NCI-H1694 treated with DMSO at 0.1 percent for 48 hours (cell line): ENCODE measurements at places on chromosomes 13 and 19.

- no peak for DNase-seq
These were observed 174.6 kb downstream of the COL4A1 start for GRCh38 chr13:110132225-110132982.

DNA sequence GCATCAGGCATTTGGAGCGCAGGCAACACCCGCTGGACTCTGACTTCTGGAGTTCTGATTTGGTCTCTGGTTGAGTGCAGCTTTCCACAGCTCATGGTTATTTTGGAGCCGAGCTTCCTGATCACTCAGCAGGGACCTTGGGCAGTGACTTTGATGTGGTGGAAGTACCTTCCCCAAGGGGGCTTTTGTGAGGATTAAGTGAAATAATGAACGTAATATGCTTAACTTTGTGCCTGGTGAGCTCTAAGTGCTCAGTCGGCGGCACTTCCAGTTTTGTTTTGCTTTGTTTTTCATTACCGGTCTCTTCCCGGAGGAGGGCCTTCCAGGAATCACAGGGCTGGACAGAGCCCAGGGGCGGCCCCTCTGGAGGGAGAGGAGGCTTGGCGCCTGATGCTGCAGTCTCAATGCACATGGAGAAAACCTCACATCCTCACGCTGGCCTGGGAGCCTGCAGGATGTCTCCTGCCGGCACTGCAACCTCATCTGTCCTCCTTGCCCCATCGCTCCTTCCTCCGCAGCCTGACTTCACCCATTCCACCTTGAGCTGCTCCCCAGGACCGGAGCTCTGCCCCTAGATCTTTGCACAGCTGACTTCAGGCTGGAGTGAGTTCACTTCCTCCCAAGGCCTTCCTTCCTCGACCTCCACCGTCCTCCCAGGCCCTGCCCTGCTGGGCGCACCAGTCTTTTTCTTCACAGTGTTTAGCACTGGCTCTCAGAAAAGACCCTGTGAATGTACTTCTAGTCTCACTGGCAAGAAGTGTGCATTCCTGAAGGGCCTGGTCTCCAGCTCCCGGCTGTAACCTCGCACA is 1.5 kb downstream of the PLEKHF1 start:
- no peak for DNase-seq

DNA sequence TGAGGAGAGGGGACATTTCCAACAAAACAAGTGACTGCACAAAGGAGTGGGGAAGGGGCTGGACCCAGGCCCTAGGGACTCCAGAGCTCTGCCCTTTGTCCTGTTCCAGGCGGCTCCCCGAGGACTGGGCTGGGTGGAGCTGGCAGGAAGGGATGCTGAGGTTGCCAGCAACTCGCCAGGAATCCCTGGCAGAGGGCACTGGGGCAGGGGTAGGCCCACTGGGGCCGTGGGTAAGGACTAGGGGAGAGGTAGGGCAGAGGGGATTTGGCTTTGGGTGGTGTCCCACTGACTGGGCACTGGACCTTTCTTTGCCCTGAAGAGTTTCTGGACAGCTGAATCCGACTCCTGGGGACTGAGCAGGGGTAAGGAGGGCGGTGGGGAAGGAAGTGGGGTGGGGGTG is 7.9 kb downstream of the LIPE start:
- no peak for DNase-seq

DNA sequence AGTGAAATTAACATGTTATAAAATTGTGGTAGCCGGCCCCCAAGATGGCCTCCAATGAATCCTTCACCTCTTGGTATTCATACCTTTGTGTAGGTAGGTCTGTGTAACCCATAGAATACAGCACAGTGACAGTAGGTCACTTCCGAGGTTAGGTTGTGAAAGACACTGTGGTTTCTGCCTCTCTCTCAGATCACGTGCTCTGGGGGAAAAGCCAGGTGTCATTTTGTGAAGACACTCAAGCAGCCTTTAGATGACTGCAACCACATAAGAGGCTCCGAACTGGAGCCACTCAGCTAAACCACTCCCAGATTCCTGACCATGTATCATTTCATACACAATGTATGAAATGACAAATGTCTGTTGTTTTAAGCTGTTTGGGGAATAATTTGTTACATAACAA is 9.8 kb upstream of the USPL1 start:
- DNase-seq, result no peak
